ENCODE measurements at places on chromosomes 2 and 18.
A peak's percentile ranks its signal among the peaks of the same experiment; 100 is the strongest.

DNA sequence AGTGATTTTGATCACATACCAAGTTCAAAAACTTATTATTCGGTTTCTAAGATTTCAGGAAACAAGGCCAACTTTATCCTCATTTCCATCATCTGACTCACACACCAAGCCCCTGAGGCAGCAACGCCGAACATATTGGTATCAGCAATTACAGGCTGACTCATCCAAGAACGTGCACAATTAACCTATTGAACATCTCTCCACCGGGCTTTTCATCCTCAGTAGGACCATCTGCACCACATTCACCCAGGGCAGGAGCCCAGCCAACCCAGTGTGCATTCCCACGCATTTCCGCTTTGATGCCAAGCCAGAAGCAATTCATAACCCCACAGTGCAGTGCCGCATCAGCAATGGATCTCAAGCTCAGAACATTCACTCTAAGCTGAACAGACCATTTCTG lies 52.9 kb downstream of the SCG2 start:
- DNase-seq, result peak; percentile 32

DNA sequence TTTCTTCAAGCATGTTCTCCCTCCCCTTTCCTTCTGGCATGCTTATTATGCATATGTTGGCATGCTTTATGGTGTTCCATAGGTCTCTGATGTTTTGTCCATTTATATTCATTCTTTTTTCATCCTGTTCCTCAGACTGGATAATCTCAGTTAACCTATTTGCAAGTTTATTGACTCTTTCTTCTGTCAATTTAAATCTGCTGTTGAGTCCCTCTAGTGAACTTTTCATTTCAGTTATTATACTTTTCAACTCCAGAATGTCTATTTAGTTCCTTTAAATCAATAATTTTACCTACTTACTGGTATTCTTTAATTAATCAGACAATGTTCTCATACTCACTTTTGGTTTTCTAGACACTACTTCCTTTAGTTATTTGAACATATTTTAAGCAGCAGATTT lies 101.2 kb downstream of the GALNT14 start:
- no peak for DNase-seq

- no peak for DNase-seq
Observed at GRCh38 chr2:221975151-221975550, 323.6 kb downstream of the PAX3 start.

GRCh38 chr2:209209943-209210342 lies 213.9 kb upstream of the MAP2 start:
- no peak for DNase-seq
